ENCODE measurements at places on chromosomes 11 and 22.

GRCh38 chr11:65500387-65501185 is 1.7 kb downstream of the MALAT1 start:
- DNase-seq, result no peak

DNA sequence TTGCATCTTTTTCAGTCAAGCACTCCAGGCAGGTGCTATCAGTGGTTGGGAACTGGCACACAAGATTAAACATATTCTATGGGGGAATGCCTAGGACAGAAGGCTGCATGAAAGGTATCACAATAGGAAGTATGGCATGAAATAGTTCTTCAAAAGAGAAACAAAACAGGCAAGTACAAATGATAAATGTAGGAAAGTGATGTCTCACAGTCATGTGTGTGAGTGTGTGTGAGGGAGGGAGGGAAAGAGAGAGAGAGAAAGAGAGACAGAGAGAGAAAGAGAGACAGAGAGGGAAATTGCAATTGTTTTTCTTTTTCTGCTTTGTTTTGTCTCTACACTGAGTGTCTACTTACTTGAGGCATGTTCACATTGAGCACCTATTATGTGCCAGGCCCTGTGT is 456.3 kb downstream of the MIAT start:
- no peak for DNase-seq

- DNase-seq, result no peak
Observed at GRCh38 chr11:117097014-117097388, 1.2 kb downstream of the SIK3 start.

DNA sequence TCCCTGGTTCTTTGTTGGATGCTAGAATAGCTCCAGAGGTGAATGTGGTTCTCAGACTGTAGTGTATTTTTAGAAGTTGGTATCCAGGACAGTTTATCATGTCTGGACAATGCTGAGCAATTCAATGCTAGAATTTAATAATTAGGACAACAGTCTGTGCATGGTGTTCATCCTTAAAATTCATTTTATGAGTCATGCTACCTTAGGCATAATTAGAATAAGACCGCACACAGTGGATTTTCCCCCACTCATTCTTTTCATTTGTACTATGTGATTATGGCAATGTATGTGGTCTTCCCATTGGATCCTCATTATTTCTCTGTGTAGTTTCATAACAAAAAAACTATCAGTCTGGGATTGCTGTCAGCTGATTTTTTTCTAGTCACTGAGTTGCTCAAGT is 196.7 kb downstream of the ARHGAP42 start:
- DNase-seq, result no peak

- no peak for DNase-seq
Observed at GRCh38 chr11:68032003-68032402, 1.5 kb downstream of the NDUFS8 start.

DNA sequence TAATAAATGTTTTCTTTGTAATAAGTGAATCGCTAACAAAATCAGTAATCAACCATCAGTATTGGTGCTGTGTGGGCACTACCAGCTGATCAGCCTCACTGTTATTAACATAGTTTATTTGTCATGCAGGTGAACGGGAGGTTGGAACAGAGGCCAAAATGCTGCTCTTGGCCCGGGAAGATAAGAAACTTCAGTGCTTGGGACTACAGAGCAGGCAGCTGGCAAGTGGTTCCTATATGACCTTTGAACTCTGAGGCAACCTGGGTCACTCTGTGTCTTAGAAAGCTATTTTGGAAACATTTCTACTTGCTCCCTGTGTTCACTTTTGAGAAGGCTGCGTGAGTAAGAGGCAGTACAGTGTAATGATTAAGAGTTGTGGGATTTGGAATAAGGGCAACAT is 36.5 kb upstream of the DNAJB13 start:
- no peak for DNase-seq

DNA sequence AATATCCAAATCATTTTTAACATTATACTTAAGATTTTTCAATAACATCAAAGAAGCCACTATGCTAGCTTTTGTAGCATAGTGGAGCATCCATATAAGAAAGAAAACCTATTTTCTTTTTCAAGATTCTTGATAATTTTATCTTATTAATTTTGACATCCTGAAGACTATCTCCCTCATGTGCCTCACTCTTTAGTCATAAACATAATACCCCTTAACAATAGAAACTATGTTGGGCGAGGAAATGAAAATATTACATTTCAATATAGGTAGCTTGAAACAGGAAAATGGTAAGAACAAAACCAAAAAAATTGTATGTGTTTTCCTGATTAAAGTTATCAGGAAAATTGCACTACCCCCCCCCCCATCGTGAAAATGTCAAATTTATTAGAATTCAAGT is 40.1 kb downstream of the ELMOD1 start:
- no peak for DNase-seq

- no peak for DNase-seq
Observed at GRCh38 chr11:79860336-79860735, 419.5 kb upstream of the TENM4 start.

DNA sequence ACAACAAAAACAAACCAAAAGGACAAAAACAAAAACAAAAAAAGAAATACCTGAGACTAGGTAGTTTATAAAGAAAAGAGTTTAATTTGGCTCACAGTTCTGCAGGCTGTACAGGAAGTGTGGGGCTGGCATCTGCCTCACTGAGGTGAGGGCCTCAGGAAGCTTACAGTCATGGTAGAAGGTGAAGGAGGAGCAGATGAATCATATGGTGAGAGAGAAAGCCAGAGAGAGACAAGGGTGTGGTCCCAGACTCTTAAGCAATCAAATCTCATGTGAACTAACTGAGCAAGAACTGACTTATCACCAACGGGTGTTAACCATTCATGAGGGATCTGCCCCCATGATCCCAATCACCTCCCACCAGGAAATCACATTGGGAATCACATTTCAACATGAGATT is 58.8 kb upstream of the ZBED5 start:
- no peak for DNase-seq

- DNase-seq, result no peak
Observed at GRCh38 chr11:76139314-76139713, 67.0 kb downstream of the WNT11 start.

DNA sequence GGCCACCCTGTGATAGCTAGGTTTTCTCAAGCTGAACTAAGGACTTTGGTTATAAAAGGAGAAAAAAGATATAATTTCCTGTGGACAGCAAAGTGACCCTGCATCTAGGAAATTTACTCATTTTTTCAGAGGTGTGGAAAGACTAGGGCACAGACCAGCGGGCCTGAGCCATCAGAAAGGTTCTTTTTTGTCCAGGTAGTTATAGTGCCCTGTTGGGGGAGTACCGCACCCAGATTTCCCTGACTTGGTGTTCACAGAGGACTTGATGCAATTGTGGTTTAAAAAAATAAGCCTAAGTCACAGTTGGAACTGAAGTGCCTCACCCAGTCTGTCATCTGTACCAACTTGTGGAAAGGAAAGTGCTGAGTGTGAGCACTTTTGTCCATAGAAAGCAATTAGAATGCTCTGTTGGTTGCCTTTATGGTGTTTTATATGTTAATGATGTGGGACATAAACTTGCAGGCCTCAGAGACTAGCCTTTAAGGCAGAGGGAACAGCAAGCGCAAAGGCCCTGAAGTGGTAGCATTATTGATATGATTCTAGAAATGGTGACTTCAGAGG is 3.1 kb downstream of the SYT9 start:
- no peak for DNase-seq

GRCh38 chr22:27302501-27302900 is 499.1 kb downstream of the MN1 start:
- no peak for DNase-seq

DNA sequence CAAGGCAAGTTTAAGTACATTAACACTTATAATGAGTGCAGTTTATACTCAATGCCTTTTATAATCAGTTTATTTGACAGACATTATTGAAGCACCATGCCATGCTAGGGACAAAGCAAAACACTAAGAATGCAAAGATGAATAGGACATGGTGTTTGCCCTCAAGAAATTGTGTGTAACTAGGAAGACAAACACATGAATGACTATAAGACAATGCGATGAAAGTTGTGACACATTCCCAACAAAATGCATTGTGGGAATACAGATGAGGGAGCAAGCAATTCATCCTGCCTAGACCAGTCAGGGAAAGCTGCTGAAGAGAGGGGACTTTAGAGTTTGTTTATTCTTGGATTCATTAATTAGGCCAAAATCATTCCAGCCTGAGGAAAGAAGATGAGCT is 133.8 kb upstream of the TRPC6 start:
- no peak for DNase-seq

DNA sequence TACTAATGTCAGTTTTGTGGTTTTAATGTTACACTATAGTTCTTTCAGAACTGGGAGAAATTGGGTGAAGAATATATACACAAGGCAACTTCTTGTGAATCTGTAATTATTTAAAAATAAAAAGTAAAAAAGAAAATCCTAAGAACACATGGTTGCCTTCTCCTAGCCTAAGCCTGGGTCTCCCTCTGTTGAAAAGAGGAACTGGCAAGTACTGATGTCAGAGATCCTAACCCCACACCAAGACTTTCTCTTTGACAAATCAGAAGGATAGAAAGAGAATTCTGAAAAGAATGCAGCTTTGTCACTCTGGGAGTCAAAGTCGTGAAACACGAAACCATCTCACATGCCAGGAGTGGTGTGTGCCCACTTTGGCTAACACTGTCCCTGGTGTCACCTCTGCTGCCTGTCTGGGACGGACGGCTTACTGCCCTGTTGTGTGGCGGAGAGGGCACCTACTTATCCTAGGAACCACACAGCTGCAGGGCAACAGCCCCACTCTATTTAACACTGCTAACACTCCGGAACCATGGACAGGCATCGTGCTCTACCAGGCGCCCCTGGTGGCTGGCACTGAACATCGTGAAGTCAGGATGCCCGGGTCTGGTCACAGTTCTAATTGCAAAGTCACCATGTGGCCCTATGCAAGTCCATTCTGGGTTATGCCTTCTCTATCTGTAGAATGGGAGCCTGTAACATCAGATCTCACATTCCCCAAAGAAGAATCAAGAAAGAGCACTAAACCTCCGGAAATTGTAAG is 108.7 kb upstream of the CD82 start:
- DNase-seq, result no peak

Data from cortex of kidney (tissue), 1 donor.